ENCODE measurements at places on chromosomes 1 and 21.

GRCh38 chr1:7427605-7428300 lies 343.3 kb upstream of the VAMP3 start:
- DNase-seq, result no peak

- no peak for DNase-seq
These were observed 6.8 kb downstream of the KCNH1 start for GRCh38 chr1:211127166-211127565.

GRCh38 chr21:44057960-44058651 lies 46.0 kb downstream of the TRAPPC10 start:
- DNase-seq, result no peak

DNA sequence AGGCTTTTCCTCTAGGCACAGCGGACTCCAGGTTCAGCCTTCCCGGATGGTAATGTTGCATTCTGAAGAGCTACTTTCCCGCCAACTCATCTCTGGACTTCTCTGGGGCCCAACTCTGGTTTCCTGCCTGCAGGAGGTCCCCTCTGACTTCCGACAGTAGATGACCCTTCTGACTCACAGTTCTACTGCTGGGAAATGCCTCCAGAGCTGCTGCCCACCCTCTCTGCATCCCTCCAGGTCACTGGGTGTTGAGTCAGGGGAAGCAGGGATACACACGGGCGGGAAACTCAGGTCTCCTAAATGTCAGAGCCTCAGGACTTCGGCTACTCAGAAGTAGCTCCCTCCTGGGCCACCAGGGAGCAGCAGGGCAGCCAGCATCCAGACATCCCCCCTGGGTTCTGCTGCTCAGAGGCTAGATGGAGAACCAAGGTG lies 2.1 kb upstream of the KIF21B start:
- no peak for DNase-seq

GRCh38 chr1:232813760-232814159 lies 8.5 kb downstream of the MAP10 start:
- DNase-seq, result no peak

- no peak for DNase-seq
These were observed 752.3 kb upstream of the ADAMTS5 start for GRCh38 chr21:27719226-27719625.

- no peak for DNase-seq
These were observed 135.5 kb downstream of the TNFSF18 start for GRCh38 chr1:172915271-172915670.

GRCh38 chr1:203225071-203225470 lies 4.4 kb downstream of the CHIT1 start:
- peak; percentile 49 for DNase-seq

DNA sequence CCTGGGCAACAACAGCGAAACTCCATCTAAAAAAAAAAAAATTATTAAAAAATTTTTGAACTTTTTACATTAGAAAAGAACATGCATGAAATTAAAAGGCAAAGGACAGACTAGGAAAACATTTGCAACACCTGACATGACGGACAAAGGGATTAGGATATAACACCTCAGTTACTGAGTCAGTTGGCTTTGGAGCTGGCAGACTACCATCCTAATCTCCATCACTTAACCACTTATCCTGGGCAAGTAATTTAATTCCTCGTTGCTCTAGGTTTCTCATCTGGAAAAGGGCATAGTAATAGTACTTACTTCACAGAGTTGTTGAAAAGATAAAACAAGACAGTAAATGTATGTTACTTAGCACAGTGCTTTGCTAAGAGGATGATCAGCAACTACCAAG lies 11.9 kb downstream of the HECTD3 start:
- no peak for DNase-seq

DNA sequence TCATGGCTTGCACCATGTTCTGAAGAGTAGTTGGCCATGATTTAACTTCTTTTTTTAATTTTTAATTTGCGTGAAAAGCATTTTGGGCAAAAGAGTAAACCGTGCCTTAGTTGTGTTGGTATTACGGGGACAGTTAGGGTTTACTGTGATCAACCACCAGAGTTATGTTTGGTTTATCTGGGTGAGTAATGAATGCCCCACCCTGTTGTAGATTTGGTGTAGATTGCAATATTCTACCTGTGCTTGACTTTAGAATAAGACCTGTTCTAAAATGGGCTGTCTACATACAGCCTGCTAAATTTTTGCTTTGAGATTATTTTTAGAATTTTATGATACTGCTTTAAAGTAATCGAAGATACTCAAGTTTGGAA lies 1.4 kb downstream of the USP25 start:
- DNase-seq, result no peak

GRCh38 chr1:76029331-76029730 lies 45.2 kb upstream of the ST6GALNAC3 start:
- DNase-seq, result no peak

DNA sequence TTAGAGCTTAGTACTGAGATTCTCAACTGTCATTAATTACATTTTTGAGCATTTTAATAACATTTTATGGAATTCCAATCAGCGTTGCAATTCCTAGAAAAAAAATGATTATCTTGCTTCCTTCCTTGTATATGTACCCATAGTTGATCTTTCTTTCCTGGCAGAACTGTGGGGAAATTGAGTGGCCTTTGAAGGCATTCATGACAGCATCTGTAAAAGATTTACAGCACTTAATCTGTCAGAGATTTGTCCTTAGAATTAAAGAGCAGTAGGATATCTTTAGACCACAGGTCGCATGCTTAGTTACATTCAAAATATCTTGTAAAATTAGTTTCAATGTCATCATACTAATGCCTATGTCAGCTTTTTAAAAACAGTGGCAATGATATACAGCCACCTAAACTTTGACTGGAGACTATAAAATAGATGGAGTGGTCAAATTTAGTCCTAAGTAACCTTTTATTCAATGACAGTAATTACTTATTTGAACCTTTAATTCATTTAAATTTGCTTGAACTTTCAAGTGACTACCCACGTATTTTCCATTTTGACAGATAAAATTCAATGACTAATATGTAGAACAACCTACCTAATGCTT lies 692.0 kb downstream of the NCAM2 start:
- no peak for DNase-seq

- DNase-seq, result no peak
These were observed 78.3 kb downstream of the NIBAN1 start for GRCh38 chr1:184896000-184896399.

- DNase-seq, result no peak
These were observed 640.9 kb downstream of the NPHP4 start for GRCh38 chr1:5351366-5351765.

- no peak for DNase-seq
These were observed 218.7 kb downstream of the FMN2 start for GRCh38 chr1:240310226-240310925.

GRCh38 chr1:83573776-83574175 lies 425.2 kb downstream of the TTLL7 start:
- no peak for DNase-seq

DNA sequence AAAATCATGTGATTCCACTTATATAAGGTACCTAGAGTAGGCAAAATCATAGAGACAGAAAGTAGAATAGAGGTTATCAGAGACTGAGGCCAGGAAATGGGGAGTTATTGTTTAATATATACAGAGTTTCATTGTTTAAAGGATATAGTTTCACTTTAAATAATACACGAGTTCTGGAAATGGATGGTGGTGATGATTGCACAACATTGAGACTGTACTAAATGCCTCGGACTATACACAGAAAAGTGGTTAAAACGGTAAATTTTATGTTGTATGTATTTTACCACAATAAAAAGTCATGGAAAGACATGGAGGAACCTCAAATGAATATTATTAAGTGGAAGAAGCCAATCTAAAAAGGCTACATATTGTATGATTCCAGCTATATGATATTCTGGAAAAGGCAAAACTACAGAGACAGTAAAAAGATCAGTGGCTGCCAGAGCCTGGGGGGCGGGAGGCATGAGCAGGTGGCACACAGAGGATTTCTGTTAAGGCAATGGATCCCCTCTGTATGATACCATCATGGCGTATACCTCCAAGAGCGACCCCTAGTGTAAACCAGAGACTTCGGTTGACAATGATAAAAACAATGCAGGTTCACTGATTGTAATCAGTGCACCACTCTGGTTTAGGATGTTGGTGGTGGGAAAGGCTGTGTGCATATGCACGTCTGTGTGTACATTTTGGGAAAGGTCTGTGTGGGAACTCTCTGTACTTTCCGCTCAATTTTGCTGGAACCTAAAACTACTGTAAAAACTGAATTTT lies 7.5 kb downstream of the C1orf198 start:
- DNase-seq, result no peak

DNA sequence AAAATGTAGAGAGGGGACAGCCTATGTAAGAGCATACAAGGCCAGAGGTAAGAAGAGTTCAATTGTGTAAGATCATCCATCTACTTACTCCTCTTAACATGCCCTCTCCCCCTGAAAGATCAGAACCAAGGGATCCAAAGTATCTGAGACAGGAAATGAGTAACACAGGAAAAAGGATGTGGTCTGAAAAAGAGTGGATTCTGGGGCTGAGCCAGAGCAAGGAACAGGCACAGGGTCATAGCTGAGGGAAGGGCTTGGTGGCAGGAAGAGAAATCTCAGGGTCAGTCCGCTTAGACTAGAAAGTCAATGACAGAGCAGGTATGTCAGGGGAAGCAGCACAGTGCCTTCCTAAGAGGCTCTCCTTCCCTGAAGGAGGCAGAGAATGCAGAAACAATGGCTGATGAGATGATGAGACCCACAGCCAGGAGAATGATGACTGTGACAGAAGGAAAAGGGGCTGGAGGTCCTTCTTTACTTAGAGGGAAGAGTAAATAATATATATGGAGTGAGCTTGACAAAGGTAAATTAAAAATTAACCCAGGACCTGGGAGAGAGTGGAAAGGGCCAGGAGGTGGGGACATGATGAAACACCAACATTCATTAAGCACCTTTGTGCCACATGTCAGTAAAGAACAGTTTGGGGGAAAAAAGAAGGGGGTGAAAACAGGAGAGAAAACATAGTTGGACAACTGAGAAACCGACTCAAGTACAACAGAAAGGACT lies 26.2 kb upstream of the A3GALT2 start:
- peak; percentile 64 for DNase-seq

DNA sequence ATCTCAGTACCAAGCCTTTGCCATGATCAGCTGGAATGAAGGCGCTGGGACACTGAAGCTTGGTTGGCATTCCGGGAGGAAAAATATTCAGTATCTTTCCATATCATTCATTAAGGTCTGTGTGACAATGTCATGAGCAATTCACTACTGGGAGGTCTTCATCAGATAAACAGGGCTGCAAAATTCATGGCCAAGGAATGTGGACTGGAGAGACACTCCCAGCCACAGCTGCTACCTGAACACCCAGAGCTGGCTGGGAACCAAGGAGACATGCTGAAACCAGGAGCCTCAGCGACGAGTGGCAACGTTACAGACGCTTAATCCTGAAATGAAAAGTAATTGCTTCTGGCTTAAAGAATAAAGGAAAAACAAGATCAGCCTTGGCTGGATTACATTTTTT lies 30.6 kb upstream of the DDAH1 start:
- peak; percentile 89 for DNase-seq

DNA sequence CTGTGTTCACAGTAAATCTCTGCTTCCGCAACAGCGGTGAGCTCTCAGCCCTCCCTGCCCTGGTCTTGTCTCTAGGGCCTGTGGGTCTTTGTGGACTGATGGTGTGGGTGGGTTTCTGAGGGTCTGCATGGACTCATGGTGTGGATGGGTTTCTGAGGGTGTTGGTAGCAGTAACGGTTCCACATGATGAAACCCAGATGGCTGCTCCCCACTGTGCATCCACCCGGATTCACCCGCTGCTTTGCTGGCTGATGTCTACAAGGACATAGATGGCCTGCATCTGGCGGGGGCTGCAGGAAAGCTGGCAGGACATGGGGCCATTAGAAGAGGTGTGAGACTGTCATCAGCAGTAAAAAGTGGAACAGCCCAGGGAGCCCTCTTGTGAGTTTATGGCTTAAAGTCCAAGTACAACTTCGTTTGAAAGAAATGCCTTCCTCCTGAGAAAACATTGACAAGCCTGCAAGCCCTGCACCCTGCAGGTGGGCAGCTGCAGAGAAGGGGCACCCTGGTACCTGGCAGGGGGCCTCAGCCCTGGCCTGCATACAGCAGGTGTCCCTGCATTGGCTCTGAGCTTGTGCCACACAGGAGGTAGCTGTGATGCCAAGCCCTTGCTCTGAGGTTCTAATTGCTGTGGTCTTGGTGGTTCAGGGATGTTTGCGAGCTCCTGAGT lies 156.9 kb upstream of the COL6A1 start:
- no peak for DNase-seq

DNA sequence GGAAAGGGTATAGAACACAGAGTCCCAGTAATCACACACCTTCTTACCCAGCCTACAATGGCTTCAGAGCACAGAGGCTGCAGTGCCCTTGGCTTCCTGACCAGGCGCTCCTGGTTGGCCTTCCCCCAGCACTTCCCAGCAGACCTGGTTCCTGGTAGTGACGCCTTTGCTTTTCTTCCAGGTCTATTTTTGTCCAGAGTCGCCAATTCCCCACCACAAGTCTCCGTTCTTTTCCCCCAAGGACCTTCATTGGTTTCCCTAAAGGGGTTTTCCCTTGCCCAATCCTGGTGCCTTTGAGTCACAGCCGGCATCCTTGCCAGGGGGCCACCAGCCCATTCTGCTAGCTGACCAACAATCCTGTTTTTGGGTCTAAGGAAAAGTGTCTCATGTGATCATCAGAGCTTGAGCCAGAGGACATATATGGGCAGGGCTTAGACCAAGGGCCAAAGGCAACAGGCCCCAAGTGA lies 84.8 kb downstream of the KCNJ15 start:
- no peak for DNase-seq

- DNase-seq, result no peak
These were observed 396.2 kb upstream of the DUSP10 start for GRCh38 chr1:222138095-222138494.

GRCh38 chr1:185555743-185556142 lies 178.4 kb upstream of the HMCN1 start:
- no peak for DNase-seq

- no peak for DNase-seq
These were observed 45.9 kb downstream of the SAMD13 start for GRCh38 chr1:84347271-84347931.

- no peak for DNase-seq
These were observed 73.8 kb downstream of the POU2F1 start for GRCh38 chr1:167294528-167294927.

DNA sequence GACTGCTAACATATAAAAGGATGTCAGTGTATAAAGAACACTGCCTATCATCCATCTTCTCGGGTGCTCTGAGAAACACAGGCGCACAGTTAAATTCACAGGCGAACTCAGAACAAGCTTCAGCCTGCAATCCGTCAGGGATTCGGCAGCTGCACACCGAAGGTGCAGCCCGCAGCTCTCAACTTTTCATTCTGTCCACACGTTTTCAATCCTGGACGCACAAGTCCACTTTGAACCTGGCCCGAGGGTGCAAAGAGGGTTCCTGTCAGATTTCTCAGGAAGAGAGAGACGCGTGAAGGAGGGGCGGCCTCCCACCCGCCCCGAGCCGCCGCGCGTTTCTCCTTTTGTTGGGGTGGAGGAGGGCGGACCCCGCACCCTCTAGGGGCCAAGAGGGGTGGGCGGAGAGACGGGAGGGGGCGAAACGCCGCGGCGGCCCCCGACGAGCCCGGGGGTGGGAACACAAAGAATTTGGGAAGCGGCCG lies 724 bp downstream of the DOCK7 start:
- DNase-seq, result peak; percentile 68

- DNase-seq, result peak; percentile 9
These were observed 31.9 kb downstream of the PRDM15 start for GRCh38 chr21:41847066-41847804.

GRCh38 chr1:163307479-163308171 lies 14.1 kb upstream of the NUF2 start:
- DNase-seq, result no peak

GRCh38 chr1:21020151-21020550 lies 156.5 kb downstream of the EIF4G3 start:
- DNase-seq, result no peak
